Central memory CD8-positive, alpha-beta T cell (primary cell): ENCODE measurements at places on chromosomes 13 and 19.

GRCh38 chr13:30787738-30788525 is 52.6 kb downstream of the ALOX5AP start:
- H3K4me3 ChIP-seq = no peak overlapping the region
- H3K36me3 ChIP-seq = no peaks in the 10 kb centered on the region

DNA sequence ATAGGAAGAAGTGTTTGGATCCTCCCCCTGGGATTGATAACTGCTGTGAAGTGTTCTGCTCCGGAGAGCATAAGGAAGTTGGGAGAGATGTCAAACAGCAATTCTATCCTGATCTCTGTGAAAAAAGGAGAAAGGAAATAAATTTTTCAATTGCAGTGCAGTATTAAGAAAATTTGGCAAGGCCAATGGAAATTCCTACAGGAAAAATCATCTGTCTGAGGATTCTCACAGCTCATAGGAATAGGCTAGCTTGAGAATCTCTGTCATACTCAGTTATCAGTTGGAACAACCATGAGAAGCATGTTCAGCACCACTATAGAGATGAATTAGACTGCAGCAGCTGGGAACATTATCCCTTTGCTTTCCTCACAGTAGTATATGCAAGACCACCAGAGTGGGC is 1238.9 kb upstream of the MIR17HG start:
- no peak overlapping the region for H3K4me3 ChIP-seq
- H3K27ac ChIP-seq = no peak overlapping the region
- H3K4me1 ChIP-seq = no peaks in the 10 kb centered on the region

DNA sequence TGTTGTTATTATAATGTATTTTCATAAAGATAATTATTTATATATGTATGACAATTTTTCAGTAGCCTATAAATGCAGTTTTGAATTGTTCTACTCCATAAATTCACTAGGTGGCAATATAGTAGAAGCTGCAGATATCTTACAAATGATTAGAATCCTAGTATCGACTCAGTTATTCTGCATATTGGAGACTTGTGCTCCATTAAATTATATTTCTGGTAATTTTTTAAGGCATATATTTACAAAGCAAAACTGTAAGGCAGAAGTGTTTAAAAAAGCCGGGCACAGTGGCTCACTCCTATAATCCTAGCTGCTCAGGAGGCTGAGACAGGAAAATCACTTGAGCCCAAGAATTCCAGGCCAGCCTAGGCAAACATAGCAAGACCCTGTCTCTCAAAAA is 58.7 kb downstream of the DPY19L3 start:
- no peak overlapping the region for H3K4me3 ChIP-seq
- H3K36me3 ChIP-seq = no peaks in the 10 kb centered on the region
- H3K27me3 ChIP-seq = no peaks in the 10 kb centered on the region
- no peak for DNase-seq
- H3K4me1 ChIP-seq = no peaks in the 10 kb centered on the region

- no peaks in the 10 kb centered on the region for H3K27me3 ChIP-seq
- peaks cover 22% of the 10 kb centered on the region for H3K4me1 ChIP-seq
- H3K27ac ChIP-seq = no peak overlapping the region
Measured at GRCh38 chr19:46880431-46880830, 19.6 kb downstream of the ARHGAP35 start.

- H3K27ac ChIP-seq = peak overlapping the region; percentile 5
- peak overlapping the region; percentile 77 for H3K4me3 ChIP-seq
- H3K4me1 ChIP-seq = peaks cover 24% of the 10 kb centered on the region
- peak; percentile 94 for DNase-seq
- H3K27me3 ChIP-seq = no peaks in the 10 kb centered on the region
- H3K36me3 ChIP-seq = peaks cover 3% of the 10 kb centered on the region
Measured at GRCh38 chr19:48713864-48714755, 5.4 kb downstream of the MAMSTR start.

GRCh38 chr13:41751277-41751676 is 209.6 kb downstream of the VWA8 start:
- no peak for DNase-seq
- peaks cover 5% of the 10 kb centered on the region for H3K4me1 ChIP-seq
- H3K36me3 ChIP-seq = peaks cover 11% of the 10 kb centered on the region

DNA sequence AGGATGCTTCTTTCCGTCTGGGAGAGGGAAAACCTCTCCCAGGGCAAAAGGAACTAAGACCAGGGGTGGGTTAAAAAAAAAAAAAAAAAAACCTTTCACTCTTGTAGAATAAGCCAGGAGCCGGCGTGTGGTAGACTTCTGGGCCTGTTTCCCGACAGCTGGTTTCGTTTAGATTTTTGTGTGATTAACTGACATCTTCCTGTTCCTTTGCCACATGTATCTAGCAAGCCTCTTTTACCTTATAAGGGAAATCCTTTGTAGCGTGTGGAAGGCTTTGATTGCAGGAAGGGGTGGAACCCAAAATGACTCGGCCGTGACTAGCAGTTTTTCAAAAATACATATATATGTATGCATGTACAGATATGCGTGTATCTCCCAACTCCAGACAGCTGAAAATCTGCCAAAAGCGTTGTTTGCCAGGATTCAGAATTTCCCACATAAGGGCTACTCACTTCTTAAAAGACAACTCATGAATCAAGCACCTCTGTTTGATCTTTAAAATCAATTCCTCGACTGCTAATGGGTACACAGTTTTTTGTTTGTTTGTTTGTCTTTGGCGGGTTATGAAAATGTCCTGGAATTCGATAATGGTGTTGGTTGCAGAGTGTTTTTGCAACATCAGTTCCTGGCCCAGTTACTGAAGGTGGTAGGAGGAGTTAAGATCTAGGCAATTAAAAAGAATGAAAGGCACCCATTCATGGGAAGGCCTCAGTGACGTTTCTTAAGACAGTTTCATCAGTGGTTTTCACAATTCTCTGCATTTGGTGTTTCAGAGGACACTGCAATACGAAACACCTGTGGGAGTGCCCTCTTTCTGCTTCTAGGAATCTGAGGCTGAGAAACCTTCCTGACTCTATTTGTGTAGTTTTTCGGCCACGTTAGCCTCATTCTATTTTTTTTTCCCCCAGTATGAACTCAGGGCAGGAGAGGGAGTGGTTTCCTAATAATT is 2.7 kb downstream of the TPM4 start:
- peak overlapping the region; percentile 78 for H3K4me3 ChIP-seq
- DNase-seq = peak; percentile 75
- peak overlapping the region; percentile 89 for H3K27ac ChIP-seq

GRCh38 chr13:35567406-35567980 is 91.0 kb upstream of the MAB21L1 start:
- H3K4me1 ChIP-seq = no peaks in the 10 kb centered on the region
- no peak for DNase-seq
- H3K4me3 ChIP-seq = no peak overlapping the region
- H3K27me3 ChIP-seq = no peaks in the 10 kb centered on the region

- no peaks in the 10 kb centered on the region for H3K27me3 ChIP-seq
- no peak overlapping the region for H3K4me3 ChIP-seq
- H3K4me1 ChIP-seq = no peaks in the 10 kb centered on the region
- no peak overlapping the region for H3K27ac ChIP-seq
- no peaks in the 10 kb centered on the region for H3K36me3 ChIP-seq
Measured at GRCh38 chr13:54573186-54573585, 1544.6 kb downstream of the OLFM4 start.

DNA sequence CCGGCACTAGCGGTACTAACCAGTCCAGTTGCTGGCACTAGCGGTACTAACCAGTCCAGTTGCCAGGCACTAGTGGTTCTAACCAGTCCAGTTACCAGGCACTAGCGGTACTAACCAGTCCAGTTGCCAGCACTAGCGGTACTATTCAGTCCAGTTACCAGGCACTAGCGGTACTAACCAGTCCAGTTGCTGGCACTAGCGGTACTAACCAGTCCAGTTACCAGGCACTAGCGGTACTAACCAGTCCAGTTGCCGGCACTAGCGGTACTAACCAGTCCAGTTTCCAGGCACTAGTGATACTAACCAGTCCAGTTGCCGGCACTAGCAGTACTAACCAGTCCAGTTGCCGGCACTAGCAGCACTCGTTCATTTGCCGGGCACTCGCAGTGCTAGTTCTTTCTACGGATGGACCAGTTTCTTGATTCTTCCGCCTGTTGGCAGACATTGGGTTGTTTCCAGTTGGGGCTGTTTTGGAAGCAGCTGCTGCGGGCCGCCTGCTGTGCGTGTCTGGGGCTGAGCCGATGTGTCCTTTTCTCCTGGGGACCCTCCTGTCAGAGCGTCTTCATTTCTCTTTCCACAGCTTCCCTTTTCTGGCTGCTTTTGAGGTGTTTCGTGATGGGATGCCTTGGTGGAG is 123.4 kb upstream of the MCF2L start:
- peaks cover 7% of the 10 kb centered on the region for H3K36me3 ChIP-seq
- no peak overlapping the region for H3K27ac ChIP-seq
- H3K4me3 ChIP-seq = no peak overlapping the region
- no peaks in the 10 kb centered on the region for H3K27me3 ChIP-seq

DNA sequence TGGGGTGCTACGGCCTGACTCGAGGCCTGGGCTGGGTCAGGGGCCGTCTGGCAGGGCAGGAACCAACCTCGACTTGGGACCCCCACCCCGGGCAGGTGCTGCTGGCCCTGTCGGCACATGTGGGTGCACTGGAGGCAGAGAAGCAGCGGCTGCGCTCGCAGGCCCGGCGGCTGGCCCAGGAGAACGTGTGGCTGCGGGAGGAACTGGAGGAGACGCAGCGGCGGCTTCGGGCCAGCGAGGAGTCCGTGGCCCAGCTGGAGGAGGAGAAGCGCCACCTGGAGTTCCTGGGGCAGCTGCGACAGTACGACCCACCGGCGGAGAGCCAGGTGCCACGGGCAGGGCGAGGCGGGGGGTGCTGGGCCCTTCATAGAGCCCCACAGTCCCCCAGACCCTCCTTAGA is 5.9 kb downstream of the KLC3 start:
- DNase-seq = no peak
- peaks cover 4% of the 10 kb centered on the region for H3K36me3 ChIP-seq

DNA sequence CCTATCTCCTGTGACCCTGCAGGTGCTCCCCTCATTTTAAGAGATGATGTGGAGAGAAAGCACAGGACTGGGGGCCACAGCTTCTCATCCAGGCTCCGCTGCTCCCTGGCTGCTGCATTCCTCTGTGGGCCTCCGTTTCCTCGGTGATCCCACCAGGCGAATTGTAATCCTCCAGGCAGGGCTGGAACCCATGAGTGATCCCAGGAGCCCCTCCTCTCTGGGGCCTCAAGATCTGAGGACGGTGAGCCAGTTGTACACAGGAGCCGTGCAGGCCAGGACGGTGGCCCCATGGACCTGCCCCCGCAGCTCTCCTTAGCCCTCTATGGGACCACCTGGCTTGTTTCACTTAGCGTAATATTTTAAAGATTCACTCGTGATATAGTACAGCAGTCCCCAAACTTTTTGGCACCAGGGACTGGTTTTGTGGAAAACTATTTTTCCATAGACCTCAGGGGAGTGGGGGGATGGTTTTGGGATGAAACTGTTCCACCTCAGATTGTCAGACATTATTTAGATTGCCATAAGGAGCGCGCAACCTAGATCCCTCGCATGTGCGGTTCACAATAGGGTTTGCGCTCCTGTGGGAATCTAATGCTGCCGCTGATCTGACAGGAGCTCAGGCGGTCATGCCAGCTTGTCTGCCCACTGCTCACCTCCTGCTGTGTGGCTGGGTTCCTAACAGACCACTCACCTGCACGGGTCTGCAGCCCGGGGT is 5.6 kb downstream of the FFAR3 start:
- no peak overlapping the region for H3K4me3 ChIP-seq
- H3K27me3 ChIP-seq = peaks cover 77% of the 10 kb centered on the region
- peaks cover 2% of the 10 kb centered on the region for H3K36me3 ChIP-seq
- no peak for DNase-seq
- H3K4me1 ChIP-seq = peaks cover 6% of the 10 kb centered on the region
- no peak overlapping the region for H3K27ac ChIP-seq

- H3K27ac ChIP-seq = peak overlapping the region; percentile 38
- H3K27me3 ChIP-seq = no peaks in the 10 kb centered on the region
- H3K4me1 ChIP-seq = no peaks in the 10 kb centered on the region
- H3K4me3 ChIP-seq = no peak overlapping the region
- no peaks in the 10 kb centered on the region for H3K36me3 ChIP-seq
Measured at GRCh38 chr13:113077566-113077952, 28.0 kb upstream of the F7 start.

- no peak overlapping the region for H3K4me3 ChIP-seq
- DNase-seq = no peak
- H3K27ac ChIP-seq = no peak overlapping the region
- H3K36me3 ChIP-seq = no peaks in the 10 kb centered on the region
- no peaks in the 10 kb centered on the region for H3K4me1 ChIP-seq
Measured at GRCh38 chr13:108588516-108588915, 40.9 kb upstream of the MYO16 start.

- DNase-seq = no peak
- H3K27me3 ChIP-seq = no peaks in the 10 kb centered on the region
- H3K4me3 ChIP-seq = no peak overlapping the region
- no peak overlapping the region for H3K27ac ChIP-seq
- no peaks in the 10 kb centered on the region for H3K4me1 ChIP-seq
Measured at GRCh38 chr13:89900104-89900765, 1447.3 kb upstream of the MIR17HG start.

DNA sequence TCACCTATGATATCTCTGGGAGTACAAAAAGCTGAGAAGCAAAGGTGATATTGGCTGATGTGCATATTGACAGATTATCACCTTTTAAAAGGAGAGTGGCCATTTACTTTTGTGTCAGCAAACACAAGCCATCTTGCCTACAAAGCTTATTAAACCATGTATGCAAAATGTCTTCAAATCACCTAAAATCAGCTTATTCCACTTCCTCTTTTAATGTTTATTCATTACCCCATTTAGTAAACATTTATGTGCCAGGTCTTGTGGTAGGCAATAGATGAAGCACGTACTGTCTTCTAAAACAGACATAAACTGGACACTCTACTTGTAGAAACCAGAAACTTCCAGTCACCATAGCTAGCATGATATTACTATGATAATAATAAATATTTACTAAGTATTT is 354.6 kb downstream of the RBM26 start:
- H3K36me3 ChIP-seq = no peaks in the 10 kb centered on the region
- H3K4me3 ChIP-seq = no peak overlapping the region
- no peak for DNase-seq
- H3K4me1 ChIP-seq = no peaks in the 10 kb centered on the region
